ENCODE measurements at places on chromosomes 2 and 18.
A peak's percentile ranks its signal among the peaks of the same experiment; 100 is the strongest.

- no peak for DNase-seq
Measured at GRCh38 chr2:27965841-27966240, 75.3 kb downstream of the BABAM2 start.

GRCh38 chr2:239383036-239383758 is 17.6 kb downstream of the HDAC4 start:
- no peak for DNase-seq

GRCh38 chr2:210224941-210225672 is at the start of gene ACADL:
Gene ACADL, minus strand, starts transcription at chr2:210225447. Its CDS starts 184 bp downstream, at chr2:210225263.
- peak; percentile 48 for DNase-seq

DNA sequence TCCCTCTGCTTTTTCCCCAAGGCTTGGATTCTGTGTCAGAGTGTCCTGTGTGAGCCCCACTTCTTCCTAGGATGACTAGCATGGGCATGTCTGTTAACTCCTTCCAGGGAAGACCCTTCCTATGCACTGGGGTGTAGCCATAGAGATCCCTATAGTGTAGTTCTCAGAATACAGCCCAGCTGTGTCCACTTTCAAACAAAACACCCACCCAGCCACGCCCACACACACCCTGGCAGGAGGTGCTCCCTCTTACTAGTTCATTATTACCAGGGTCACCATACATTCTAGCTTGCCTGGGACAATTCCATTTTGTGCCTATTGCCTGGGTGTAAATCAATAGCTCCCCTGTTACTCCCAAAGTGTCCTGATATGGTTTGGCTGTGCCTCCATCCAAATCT is 195.6 kb downstream of the MYCN start:
- no peak for DNase-seq

- DNase-seq = no peak
Measured at GRCh38 chr2:12083081-12083581, 336.7 kb downstream of the LPIN1 start.

GRCh38 chr2:48694149-48694548 is 61.4 kb downstream of the LHCGR start:
- peak; percentile 9 for DNase-seq

DNA sequence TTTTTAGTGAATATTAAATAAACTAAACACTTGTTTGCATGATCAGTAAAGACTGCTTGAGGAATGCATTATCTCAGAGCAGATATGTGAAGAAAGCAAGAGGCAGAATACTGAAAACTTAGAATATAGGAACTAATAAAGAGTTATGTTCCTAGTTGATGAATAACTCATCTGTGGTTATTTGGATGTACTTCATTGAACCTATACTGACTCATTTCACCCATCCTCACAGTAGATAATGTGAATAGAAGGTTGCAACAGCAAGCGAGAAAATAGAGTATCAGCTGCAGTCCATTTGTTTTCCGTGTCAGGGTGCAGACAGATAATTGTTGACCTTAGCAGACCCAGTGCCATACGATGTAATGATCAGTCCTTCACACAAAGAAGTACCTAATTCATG is 945.7 kb upstream of the LRRTM1 start:
- DNase-seq = peak; percentile 25

GRCh38 chr2:175837046-175837445 is 165.0 kb downstream of the LNPK start:
- DNase-seq = peak; percentile 92

GRCh38 chr2:72271766-72272641 is 124.3 kb upstream of the CYP26B1 start:
- DNase-seq = no peak

GRCh38 chr2:7057865-7058400 is 140.7 kb downstream of the RNF144A start:
- no peak for DNase-seq

- DNase-seq = peak; percentile 92
Measured at GRCh38 chr2:217279556-217279955, 419.7 kb upstream of the TNP1 start.

DNA sequence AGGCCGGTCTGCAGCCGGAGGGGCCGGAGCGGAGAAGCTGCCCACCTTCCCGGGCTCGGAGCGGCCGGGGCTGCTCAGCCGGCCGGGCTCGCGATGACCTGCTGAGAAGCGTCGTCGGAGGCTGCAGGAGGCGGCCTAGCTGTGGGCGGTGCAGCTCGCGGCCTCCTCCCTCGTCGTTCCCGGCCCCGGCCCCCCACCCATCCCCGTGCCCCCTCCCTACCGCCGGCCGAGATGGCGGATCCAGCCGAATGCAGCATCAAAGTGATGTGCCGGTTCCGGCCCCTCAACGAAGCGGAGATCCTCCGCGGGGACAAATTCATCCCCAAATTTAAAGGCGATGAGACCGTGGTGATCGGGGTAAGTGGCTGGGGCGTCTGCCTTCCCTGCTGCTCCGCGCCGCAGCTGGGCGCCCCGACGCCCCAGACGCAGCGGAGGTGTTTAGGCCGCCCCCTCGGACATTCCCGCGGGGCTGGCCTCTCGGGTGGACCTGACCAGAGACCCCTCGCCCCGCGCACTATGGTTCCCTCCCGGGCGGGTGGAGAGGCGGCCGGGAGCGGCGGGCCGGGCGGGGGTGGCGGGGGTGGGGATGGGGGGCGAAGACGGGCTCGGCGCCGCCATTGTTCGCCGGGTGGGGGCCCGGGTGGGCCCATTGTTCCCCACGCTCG is 492 bp downstream of the KIF5C start:
- DNase-seq = no peak

- DNase-seq = no peak
Measured at GRCh38 chr2:62192811-62193210, 3.1 kb upstream of the B3GNT2 start.

- DNase-seq = peak; percentile 84
Measured at GRCh38 chr2:27703638-27704341, 40.1 kb downstream of the SLC4A1AP start.

DNA sequence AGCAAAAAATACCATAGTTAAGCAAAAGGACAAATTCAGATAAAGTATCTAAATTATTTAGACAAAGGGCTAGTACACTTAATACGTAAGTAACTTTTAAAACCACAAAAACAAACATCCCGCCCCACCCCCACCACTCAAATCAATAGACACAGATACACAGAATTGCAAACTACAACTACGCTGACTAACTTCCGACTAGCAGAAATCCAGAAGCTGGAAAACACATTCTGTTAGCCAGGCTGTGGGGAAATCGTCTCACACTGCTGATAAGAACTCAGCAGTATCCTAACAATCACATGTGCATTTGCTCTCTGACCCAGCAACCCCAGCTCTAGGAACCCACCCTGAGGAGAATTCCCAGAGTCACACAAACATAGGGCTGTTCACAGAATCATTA is 16.6 kb downstream of the FAM168B start:
- no peak for DNase-seq

- DNase-seq = peak; percentile 10
Measured at GRCh38 chr2:148298196-148298595, 277.3 kb downstream of the MBD5 start.

DNA sequence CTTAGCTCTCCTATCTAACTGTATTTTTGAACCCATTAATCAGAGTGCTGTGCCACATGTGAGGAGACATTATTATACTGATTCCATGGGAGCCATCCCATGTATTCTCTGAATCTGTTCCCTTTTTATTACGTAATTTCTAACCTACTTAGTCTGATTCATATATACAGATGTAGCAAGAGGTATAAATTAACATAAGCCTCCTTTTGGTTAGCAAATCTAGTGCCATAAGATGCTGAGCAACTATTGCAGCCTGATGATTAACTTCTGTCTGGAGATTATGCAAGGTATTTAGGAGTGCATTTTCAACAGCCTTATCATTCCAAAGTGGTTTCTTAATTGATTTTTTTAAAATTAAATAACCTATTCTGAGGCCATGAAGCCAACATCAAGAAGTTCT is 114.1 kb upstream of the MSH2 start:
- peak; percentile 90 for DNase-seq

DNA sequence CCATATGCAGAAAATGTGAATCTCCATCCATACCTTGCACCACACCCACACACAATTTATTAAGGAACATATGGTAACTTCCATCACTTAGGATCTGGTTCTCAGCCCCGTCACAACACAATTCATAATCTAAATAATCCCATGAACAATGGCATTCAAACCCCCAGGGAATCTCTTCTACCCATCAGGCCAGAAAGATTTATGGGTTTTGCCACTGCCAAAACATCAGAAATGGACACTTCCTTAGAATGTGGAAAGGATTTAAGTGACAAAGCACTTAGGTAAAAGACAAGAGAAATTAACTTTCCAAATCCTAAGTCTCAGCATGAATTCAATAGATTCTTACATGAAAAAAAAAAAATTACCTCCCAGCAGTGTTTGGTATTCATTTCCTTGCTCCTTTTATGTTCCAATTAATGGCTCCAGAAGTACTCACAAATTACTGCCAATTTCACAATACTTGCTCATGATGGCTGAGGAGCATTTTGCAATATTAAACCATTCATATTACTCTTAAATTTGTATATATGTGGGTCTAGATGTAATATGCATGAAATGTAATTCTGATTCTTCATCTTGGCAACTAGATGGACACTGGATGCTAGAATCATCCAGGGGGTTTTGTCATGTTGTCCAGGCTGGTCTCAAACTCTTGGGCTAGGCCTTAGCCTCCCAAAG is 56.5 kb upstream of the TMEM247 start:
- DNase-seq = no peak

- peak; percentile 69 for DNase-seq
Measured at GRCh38 chr2:207164006-207164831, 1.5 kb downstream of the KLF7 start.

GRCh38 chr2:221318376-221319130 is 253.6 kb downstream of the EPHA4 start:
- DNase-seq = no peak

Data from ELR (cell line).